HFFc6 (cell line): ENCODE measurements at places on chromosomes 5 and 9.

GRCh38 chr9:78490231-78490630 lies 193.3 kb downstream of the PSAT1 start:
- DNase-seq: no peak

DNA sequence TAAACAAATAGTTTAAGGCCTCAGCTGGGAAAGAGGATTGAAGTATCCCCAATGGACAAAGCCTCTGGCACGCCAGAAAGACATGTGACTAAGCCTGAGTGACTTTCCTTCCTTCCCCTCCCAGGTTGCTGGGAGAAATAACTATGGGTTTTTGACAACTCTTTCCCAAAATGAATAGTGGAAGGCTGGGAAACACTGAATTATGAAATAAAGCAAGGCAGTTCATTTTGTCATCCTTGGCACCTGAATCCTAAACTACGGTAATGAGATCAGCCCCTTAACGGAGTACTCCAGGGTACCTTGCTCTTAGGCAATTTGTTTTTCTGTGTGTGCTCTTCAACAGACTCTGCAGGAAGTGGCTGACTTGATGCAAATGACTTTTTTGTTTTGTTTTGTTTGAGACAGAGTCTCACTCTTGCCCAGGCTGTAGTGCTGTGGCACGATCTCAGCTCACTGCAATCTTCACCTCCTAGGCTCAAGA lies 75.2 kb downstream of the LMNB1 start:
- DNase-seq: no peak

- DNase-seq: peak; percentile 27
Observed at GRCh38 chr5:98454407-98454806, 319.1 kb upstream of the RGMB start.

DNA sequence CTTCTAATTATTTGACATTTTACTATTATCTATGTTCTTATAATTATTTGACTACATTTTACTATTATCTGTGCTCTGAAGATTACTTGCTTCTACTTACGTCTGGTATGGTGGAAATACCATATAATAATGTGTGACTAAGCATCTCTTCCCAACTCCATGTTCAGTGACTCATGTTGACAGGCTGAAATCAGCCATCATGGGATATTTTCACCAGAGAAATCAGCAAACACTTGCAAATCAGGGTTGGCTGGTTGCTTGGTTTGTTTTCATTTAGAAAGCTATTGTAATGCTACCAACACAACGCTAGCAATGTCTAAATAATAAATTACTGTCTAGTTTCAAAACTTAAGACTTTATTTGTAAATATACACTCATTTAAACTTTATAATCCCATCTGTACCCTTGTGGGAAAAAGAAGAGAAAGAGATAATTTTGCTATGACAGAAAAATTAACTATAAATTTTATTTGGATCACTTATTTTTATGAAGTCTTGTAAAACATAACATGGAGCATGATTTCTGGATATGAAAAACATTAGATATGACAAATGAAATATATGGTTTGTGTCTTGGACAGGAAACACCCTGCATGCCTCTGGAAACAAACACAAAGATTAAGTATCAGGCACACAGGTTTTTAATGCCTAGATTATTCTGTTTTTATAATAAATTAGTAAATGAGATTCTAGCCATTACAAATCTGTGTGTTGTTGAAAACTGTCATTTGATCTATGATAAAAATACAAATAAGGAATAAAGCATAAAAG lies 337.6 kb downstream of the BNC2 start:
- DNase-seq: peak; percentile 70

DNA sequence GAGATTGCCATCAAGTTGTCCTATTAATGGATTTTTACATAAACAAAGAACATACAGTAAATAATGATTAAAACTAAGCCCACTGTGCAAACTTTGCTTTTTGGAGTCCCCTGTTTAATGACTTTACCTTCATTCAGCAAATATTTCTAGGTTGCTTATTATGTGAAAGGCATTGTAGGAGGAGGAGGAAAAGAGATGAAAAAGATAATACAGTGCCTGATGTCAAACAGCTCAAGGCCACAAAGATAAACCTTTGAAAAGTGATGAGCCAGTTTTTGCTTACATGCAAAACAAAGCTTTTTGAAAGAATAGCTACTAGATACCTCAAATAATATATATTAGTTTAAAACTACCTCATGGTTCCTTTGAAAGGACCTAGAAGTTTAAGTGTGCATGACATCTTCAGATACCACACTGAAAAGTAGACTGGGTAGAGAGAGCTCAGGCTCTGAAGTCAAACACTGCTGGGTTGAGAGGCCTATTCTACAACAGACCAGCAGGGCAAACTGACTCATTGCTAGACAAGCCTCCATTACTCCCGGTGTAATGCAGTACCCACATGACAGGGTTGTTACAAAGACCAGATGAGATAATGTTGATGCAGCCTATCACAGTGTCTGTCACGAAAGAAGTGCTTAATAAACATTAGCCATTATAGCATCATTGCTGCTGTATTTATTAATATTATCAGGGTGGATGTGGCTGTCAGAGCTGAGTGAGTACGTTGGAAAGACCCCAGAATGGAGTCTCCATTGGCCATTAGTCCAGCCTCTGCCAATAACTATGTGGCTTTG lies 11.8 kb downstream of the DEPDC1B start:
- peak; percentile 55 for DNase-seq

DNA sequence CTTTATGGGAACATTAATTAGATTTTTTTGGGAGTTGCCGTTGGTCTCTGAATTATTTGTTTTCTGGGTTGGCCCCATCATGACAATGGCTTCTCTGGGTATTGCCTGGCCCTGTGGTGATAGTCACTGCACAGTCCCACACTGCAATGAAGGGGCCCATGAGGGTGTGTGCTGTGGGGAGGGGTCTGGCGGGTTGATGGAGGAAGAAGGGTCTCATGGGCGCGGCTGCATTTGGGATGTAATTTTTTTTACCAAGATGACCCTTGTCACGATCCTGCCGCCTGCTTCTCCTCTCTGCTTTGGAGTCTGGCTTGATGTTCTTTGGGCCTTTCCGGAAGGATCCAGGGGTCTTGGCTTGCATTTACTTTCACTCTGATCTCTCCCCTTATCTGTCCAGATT lies 44.1 kb downstream of the WNK2 start:
- no peak for DNase-seq

GRCh38 chr9:36264896-36265295 lies 6.6 kb upstream of the GNE start:
- DNase-seq: no peak
